ENCODE measurements at places on chromosomes 4 and X. TPM values are rescaled to one million over a fixed set of nuclear protein-coding genes. Genes with fewer than 3 reads are reported as not detected.

DNA sequence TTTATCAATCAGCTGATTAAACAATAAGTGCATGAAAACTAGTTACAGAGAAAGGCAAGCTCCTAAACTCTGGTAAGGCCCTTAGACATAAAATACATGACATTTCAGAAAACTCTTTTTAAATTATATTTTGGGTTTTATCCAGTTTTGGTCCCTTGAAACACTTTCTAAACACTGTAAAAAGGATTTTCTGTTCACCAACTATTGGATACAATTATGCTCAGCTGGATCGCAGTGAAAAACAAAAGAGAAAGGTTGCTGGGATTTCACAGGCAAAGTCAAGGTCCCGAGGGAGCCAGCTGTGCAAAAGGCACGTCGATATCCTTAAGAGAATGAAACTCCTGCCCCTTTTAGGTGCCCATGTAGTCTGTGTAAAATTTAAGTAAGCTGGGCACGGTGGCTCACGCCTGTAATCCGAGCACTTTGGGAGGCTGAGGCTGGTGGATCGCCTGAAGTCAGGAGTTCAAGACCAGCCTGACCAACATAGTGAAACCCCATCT is 1018.4 kb upstream of the INTU start:
- H3K4me1 ChIP-seq = no peaks in the 10 kb centered on the region
- no peaks in the 10 kb centered on the region for H3K36me3 ChIP-seq
- no peaks in the 10 kb centered on the region for H3K27me3 ChIP-seq
- H3K27ac ChIP-seq = no peak overlapping the region
- DNase-seq = no peak
- H3K4me3 ChIP-seq = no peak overlapping the region

Gene ARHGAP36
- total RNA-seq = not detected

DNA sequence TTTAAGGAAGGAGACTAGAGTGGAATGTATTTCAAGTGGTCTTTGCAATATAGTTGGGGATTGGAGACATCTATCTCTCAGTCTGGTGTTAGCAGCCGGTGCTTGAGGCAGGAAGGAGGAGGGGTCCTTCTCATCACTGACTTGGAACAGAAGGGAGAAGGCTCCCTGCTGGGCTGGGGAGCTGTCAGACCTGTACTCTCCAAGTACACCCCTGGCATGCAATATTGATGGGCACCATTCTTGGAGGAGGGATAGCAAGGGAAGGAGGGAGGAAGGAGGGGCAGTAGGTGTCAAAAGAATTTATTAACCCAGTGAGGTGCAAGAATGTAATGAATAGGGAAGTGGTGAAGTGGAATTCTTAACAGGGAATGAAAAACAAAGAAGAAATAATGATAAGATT is 338.8 kb downstream of the UNC5C start:
- no peaks in the 10 kb centered on the region for H3K4me1 ChIP-seq
- no peaks in the 10 kb centered on the region for H3K36me3 ChIP-seq
- DNase-seq = no peak
- H3K27ac ChIP-seq = no peak overlapping the region

DNA sequence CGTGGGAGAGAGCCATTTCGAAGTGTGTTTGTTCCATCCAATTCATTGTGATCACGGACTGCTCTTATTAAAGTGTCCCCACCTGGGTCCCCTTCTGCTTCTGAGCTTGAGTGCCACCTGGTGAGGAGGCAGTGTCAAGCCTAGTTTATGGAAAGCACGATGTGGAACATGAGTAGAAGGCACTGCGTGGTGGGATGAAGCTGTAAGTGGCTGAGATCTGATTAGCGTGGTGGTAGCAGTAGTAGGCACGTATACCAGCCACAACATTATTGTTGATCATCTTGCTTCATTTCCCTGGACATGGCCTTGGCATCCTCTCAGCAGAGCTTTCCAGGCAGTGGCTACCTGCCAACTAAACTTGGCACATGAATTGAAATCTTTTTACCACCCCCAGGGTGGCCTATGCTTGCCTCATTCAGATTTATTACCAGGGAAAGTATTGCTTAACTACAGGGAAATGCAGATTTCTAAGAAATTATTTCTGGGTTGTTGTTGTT is 46.4 kb downstream of the GPAT3 start:
- H3K4me1 ChIP-seq = no peaks in the 10 kb centered on the region
- H3K4me3 ChIP-seq = no peak overlapping the region
- DNase-seq = no peak
- H3K27ac ChIP-seq = no peak overlapping the region

Gene FHIP1A
- total RNA-seq = 0.09 TPM

GRCh38 chr4:5708449-5709206 is at the start of gene EVC2:
TSS of gene EVC2 (minus strand) at chr4:5708559. CDS start at chr4:5708513, 46 bp downstream.
- no peaks in the 10 kb centered on the region for H3K36me3 ChIP-seq
- H3K27me3 ChIP-seq = peaks cover 3% of the 10 kb centered on the region
- DNase-seq = no peak
- no peaks in the 10 kb centered on the region for H3K4me1 ChIP-seq

GRCh38 chrX:66638591-66639500 is at the start of gene EDA2R:
TSS of gene EDA2R (minus strand) at chrX:66639078. CDS start at chrX:66616020, 23,058 bp downstream.
- H3K27me3 ChIP-seq = no peaks in the 10 kb centered on the region
- H3K27ac ChIP-seq = no peak within 1 kb of the TSS
